ENCODE measurements at places on chromosomes 12 and 14.

DNA sequence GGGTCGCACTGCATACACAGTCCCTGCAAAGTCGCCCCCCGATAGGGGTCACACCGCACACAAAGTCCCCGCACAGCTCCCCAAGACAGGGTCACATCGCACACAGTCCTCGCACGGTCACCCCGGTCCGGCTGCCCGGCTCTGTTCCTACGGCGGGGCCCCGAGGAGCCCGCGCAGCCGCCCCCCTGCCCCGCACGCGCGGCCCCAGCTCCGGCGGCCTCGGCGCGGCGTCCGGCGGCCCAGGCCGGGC, 300 bp downstream of the SSH1 start:
- no peak for DNase-seq

DNA sequence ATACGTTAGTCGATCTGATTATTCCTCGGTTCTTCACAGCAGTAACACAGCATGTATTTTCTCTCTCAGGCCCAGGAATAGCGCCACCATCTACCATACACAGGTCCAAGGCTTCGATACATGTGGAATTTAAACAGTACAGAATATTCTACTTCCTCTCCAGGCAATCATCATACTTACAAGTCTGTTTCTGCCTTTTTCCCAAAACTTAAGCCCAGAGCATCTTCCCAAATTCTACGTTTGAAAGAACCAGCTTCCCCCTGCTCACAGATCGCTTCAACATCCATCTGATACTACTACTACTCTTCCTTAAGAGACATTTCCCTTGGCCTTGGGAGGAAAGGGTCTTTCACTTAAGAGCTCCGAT, 626 bp downstream of the TXNDC16 start:
- no peak for DNase-seq

DNA sequence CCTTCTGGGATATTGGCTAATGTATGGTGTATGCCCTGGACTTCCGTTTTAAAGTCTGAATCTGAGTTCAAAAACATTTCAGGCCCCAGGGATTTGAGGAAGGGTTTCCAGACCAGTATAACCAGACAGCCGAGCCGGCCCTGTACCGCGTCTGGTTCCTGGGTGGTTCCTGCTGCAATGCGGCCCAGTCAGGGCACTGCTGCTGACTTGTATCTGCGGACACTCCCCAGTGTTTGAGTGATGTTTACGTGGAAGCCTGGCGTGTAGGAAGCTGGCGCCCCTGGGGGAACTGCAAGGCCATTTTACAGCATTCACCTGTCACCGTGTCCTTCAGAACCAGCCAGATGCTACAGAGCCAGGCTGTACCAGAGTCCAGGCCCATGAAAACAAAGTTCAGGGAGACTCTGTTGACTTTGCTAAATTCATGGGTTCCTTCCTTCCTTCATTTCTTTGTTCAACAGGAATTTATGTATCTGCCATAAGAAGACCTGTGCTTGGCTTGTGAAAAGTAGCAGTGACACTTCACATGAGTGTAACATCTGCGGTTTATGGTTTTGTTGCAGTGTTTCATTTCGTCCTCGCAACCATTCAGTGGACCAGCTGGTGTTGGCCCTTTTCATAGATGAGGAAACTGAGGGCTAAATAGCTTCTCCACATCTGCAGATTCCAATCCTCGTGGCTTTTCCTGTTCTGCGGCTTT, 16.8 kb downstream of the EML1 start:
- no peak for DNase-seq

- no peak for DNase-seq
Measured at GRCh38 chr12:41856228-41856627, 288.4 kb downstream of the GXYLT1 start.

- no peak for DNase-seq
Measured at GRCh38 chr14:22819151-22819988, 4.1 kb upstream of the SLC7A7 start.

DNA sequence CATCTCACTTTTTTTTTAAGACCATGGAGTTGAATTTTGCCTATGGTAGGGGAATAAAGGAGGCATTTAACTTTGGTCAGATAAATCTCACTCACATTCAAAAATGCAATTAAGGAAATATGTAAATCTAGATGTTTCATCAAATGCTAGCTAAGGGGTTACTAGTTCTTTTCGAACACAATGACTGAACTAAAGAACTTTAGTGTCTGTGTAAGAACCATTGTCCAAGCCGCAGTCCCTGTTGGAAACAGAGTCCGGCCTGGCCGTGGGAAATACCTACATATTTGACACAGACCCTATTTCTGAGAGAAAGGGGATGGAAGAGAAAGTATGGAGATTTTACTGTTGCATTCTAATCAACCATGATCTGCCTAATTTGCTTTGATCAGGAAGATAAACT, 17.4 kb downstream of the LGR5 start:
- no peak for DNase-seq

DNA sequence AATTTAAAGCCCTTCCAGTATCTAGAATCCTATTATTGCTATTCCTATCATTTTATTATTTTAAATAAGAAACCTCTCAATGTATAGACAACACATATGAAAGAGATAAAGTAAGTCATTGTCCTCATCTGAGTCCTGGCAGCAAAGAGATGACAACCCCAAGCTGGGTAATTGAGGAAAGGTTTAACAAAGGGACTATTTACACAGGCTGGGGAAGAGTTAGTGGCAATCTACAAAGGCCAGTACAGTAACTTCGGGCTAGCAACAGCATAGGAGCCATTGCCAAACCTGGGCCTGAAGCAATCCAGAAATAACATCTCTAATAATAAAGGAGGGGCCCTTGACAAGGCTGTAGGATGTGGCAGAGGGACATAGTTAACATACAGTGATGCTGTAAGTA, 11.2 kb downstream of the PDE6H start:
- no peak for DNase-seq

DNA sequence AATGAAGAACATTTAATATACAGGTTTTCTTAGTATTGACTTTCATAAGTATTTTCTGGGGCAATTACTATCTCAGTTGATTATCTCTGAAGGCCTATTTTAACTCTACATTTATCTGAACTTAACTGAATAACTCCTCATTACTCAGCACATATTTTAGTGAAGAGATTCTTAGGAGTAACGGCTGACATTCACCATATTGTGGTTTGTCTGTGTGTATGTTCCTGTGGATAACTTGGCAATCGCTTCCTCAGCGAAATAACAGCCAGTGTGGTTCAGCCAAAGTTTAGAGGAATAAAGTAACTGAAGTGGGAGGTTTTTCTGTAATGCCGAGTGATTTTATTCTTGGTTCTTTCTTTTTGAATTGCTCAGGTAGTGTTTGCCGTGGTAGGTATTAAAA, 168.0 kb downstream of the RAD51B start:
- DNase-seq = no peak

DNA sequence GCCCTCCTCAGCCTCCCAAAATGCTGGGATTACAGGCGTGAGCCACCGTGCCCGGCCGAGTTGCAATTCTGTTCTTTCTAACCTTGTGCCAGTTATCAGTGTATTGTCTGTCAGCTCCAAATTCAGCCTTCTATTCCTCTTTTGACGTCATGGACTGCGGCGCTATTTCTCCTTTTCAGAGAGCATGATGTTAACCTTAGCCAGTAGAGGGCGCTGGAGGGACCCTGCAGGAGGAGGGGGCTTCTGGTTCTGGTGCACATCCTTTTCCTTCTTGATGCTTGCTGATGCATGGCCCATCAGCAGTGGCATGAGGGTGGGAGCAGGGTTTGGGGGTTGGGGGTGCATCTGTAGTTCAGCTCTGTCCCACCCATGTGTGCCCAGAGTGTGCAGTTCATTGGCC, 179.3 kb upstream of the RMST start:
- DNase-seq = no peak

- no peak for DNase-seq
Measured at GRCh38 chr14:63155511-63156185, 48.6 kb upstream of the RHOJ start.

DNA sequence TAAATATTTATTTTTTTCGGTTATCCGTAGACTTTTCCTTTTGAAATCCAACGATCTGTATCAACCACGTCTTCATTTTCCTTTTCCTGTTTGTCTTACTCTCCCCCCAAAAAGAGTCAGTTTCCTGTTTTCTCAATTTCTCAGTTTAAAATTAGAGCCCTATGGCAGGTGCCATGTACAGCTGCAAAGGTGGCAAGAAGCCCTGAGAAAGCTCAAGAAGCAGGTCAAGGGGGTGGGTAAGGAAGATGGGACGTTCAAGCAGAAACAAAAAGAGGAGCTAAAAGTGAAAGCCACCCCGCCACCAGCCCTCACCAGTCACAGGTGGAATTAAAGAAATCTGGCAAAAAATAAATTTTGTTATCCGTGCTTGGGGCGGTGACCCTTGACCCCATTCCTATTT, 26.7 kb downstream of the SLC35E3 start:
- no peak for DNase-seq

- DNase-seq = no peak
Measured at GRCh38 chr12:92002673-92003382, 142.8 kb downstream of the BTG1 start.

GRCh38 chr14:24693983-24694382, 60.0 kb upstream of the GZMB start:
- DNase-seq = no peak

GRCh38 chr12:98653866-98654493, 8.9 kb downstream of the APAF1 start:
- no peak for DNase-seq

GRCh38 chr12:27025116-27025515, 2.8 kb downstream of the MED21 start:
- no peak for DNase-seq

DNA sequence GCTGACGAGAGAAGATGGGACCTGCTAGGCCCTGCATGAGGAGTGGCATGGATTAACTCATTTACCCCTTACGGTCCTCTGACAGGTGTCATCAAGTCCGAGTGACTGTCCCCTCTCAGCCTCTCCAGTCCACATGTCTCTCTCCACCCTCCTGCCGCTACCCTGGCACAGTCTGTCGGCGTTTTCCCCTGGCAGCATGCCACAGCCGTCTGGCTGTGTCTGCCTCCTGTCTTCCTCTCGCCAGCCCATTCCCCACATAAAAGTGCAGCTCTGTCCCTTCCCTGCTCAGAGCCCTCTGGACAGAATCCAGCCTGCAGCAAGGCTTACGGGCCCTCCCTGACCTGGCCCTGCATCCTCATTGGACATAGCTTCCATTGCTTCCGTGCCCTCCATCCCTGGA, 45.6 kb downstream of the UBE3B start:
- no peak for DNase-seq

GRCh38 chr12:118137148-118137678, 1.3 kb downstream of the PEBP1 start:
- no peak for DNase-seq

- DNase-seq = no peak
Measured at GRCh38 chr14:68956724-68957123, 22.4 kb downstream of the ACTN1 start.

DNA sequence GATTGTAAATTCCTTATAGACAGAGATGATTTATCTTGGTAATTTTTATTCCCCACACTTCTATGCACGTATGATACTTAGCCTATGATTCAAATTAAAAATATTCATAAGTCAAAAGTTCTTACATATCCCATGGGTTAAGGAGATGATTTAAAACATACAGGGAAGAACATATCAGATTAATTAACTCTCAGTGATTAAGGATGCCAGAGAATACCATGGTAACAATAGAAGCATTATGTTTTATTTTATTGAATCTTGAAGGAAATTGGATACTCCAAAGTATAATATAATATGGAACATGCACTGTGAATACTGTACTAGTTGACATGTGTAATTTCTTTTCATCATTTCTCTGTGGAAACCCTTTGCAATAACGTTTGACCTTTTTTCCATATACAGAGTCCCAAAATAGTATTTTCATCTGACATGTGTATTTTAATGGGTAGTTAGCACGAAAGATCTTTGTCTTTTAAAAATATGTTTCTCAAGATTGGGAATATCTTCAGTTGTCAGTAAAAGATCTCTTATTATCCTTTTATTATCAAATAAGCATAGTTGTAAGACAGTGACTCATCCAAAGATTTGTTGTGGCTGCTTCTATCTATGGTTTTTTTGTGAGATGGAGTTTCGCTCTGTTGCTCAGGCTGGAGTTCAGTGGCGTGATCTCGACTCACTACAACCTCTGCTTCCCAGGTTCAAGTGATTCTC, 166.7 kb downstream of the RAD51B start:
- no peak for DNase-seq

- DNase-seq = no peak
Measured at GRCh38 chr12:107536613-107537012, 149.0 kb upstream of the PWP1 start.

GRCh38 chr12:119082496-119082895, 96.2 kb upstream of the HSPB8 start:
- DNase-seq = no peak

DNA sequence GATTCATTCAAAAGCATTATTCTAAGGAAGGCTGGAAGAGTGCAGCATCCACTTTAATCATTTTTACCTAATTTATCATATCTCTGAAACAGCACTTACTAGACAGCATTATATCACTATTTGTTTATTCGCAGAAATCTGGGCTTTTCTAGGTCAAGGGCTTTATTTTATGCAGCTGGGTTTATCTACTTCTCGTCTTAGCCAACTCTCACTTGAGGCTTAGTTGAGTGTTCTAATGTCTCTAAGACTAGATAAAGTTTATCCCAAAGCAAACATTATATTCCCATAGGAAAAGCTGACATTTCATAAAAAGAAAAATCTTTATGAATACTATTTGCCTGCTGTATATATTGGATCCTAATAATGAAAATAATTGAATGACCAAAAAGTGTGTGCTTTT, 720.8 kb upstream of the FLRT2 start:
- no peak for DNase-seq

GRCh38 chr12:94318181-94318580, 141.5 kb downstream of the CEP83 start:
- no peak for DNase-seq

- DNase-seq = no peak
Measured at GRCh38 chr14:54193871-54194270, 202.9 kb upstream of the CDKN3 start.

DNA sequence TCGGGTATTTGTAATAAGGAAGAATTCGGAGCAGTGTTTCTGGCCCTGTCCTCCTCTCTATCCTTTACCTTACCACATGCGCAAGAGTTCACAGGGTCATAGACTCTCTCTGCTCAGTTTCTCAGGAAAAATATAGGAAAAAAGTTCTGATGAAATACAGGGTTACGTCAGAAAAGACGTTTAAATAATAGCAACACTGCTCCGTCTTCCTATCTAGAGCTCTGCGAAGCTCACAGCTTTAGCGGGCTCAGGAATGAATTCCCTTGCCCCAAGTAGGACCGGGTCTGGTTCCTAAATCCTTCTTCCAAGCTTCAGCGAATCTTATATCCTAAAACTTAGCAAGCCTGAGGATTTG, 365 bp downstream of the CCDC59 start:
- no peak for DNase-seq

DNA sequence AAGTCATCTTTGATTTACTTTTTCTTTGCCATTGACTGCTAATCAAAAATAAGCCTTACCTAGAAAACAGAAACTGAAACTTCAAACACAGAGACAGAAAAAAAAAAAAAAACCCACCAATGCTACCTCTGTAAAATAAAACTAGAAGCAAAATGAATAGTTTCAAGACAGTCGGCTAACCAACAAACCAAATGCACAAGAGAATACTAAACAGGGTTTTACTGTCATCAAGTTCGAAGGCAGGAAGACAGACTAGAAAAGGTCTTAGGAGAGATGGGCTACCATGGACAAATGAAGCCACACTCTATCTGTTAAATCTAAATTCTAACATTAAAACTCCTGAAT, 59.5 kb downstream of the SEL1L start:
- no peak for DNase-seq

Data from stimulated activated CD8-positive, alpha-beta memory T cell treated with anti-CD3 and anti-CD28 coated beads, Interleukin-7, amount 100 ng/mL, for 24 hours (primary cell).